ENCODE measurements at places on chromosomes 4 and X.

DNA sequence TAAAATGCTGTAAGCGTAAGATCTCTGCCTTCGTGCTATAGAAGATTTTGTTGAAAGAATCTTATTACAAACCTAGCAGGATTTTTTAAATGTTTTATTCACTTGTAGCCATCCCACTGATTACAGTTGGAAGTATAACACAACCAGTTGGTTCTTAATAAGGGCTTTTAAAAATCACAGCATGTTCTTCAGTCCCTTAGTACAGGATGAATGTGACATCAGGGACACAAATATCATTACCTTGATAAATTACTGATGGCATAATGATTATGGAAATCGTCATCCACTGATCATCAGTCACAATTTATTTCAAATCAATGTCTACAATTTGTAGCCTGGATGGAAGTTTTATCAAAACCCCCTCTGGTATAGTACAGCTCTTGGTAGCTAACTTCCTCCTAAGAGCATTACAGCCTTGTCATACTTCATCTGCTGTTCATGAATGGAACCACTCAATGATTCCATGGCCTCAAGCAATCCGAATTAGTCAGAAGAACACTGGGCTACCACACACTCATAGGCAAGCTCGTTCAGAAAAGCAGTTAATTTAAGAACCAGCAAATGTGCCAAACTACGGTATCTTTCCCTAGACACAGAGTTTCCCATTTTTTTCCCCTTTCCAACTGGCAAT, 389.2 kb upstream of the TENM3 start:
- no peak for DNase-seq

DNA sequence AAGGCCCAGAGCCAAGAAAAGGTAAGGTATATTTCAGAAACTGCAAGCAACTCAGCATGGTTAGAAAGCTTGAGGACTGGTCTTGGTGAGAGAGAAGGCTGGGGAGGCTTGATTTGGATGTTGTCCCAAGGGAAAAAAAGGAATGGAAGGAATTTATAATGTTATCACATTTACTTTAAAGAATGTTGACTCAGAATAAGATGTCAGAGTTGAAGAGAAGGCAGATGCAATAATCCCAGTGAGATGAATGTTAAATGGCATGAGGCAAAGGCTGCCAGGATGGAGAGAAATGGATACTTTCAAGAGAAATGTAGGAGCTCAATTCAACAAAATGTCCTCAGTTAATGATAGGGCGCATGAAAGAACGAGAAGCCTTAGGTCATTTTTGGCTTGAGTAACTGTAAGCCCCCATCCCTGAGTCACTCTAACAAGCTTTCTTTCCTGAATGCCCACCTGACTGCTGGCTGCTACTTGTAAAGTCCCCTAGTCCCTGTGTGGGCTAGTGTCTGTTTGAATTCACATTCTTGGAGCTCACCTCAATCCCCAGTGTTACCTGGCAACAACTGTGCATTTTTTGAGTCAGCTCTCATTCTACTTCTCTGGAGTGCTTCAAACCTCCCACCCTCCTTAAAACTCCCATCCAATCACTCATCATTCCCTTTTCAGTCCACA, 103.0 kb upstream of the TAPT1 start:
- DNase-seq, result no peak

DNA sequence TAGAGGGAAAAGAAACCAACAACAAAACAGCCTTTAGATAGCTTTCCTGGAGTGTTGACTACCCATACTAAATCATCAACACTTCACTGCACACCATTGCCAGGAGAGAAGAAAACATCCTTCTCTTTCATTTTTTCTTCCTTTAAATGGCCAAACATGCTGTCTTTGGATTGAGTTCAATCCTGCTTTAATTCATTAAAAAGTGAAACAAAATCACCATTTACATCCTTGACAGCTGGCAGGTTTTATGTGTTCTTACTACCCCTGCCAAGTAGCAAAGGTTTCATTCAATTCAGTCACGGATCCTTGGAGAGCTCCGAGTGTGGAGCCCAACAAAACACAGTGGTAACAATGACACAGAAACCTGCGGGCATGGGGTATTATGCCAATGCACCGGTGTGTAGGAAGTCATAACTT, 568.3 kb downstream of the ANKRD50 start:
- DNase-seq, result no peak

DNA sequence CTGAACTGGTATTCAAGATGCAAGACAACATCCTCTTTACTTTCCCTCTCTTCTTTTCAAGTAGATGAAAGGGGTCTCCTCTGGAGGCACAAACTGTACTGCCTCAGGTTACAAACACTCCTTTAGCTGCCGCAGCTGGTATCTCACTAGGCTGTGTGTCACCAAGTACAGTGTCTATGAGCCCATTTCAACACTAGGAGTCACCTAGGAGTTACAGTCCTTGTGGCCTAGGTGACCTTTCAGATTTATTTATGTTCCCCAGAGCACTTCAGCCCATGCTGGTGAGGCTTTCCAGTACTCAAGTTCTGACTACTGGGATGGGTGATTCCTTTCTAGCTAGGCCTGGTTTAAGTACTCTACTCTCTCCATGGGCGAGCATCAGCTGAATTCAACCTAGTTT, 32.4 kb upstream of the TMLHE start:
- DNase-seq, result no peak

GRCh38 chrX:15998350-15998749, 125.0 kb upstream of the GRPR start:
- DNase-seq, result no peak

- DNase-seq, result no peak
Observed at GRCh38 chr4:54402880-54403480, 173.9 kb downstream of the PDGFRA start.

DNA sequence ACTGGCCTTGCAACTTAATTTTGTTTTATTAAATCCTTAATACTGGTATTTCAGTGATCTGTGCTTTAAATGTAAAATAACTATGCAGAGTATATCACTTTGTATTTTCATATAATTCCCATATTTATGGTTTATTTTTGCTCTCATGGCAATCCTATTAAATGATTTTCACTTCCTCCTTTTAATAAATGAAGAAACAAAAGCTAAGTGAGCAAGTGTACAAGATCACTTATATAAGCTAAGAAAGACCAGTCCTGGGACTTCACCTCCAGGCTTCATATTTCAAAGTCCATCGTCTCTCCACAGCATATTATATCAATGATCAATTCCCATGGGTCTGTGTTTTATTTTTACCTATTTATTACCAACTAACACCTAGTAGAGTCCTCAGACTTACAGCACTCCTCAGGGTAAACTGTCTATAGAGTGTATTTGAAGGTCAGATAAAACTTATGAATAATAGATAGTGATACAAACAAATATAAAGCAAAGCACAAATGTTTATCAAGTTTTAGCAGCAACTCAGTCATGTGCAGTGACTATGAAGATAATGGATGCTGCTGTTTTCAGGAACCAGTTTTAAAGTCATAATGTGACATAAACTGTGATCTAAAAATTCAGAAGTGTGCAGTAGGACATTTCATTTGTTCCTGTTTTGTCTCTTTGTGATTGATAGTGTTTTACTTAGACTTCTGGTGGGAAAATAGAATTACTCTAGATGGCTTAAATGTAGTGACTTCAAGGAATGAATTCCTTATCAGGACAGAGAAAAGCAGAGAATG, 56.8 kb downstream of the ARHGAP24 start:
- no peak for DNase-seq

DNA sequence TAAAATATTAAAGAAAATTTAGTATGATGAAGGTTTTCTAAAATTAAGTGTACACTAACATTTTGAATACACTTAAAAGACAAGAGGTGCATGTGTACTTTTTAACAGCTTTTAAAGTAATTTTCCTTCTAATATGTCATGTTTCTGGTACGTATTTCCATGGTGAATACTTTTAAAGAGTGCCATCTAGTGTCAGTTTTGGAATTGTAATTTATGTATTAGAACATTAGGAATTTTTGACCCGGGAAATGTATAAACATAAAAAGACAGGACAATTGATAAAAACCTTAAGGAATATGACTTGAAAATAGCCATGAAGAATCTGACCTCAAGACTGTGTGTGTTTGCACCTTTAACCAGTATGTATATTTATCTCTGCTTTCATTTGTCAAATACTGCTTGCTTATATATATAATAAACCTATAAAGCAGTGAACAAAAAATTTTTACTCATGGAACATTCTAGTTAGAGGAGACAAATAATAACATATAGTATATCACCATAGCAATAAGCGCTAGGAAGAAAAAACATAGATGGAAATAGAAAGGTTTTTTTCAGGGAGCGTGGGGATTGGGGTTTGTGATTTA, 7.2 kb downstream of the GSTCD start:
- DNase-seq, result no peak

GRCh38 chr4:83860200-83860599, 324.3 kb downstream of the GPAT3 start:
- DNase-seq, result no peak

Data from stimulated activated CD8-positive, alpha-beta memory T cell treated with anti-CD3 and anti-CD28 coated beads, Interleukin-7, amount 100 ng/mL, for 1 hour (primary cell).